CD4-positive, CD25-positive, alpha-beta regulatory T cell (primary cell): ENCODE measurements at places on chromosomes 2 and 18. TPM values are rescaled to one million over a fixed set of nuclear protein-coding genes. Genes with fewer than 3 reads are reported as not detected.

DNA sequence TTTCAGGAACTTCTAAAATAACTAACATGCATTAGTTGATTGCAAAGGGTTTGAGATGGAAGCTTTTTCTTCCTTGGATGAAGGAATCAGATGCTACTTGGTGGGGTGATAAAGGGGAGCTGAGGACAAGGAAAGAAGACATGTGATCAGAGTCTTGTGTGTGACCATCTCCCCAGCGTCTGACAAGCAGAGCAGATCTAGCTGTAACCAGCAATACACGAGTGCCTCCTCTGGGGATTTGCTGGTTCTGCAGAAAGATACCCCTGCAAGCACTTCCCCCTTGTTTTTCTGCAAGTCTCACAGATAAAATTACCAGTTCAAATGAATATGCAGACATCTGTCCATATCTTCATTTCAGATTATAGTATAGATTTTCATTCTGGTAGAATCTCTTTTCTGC is 2.7 kb downstream of the CDH7 start:
- H3K27ac ChIP-seq, result no peak overlapping the region
- no peaks in the 10 kb centered on the region for H3K27me3 ChIP-seq
- DNase-seq, result no peak
- H3K36me3 ChIP-seq, result no peaks in the 10 kb centered on the region
- H3K4me3 ChIP-seq, result no peak overlapping the region
- H3K4me1 ChIP-seq, result no peaks in the 10 kb centered on the region

DNA sequence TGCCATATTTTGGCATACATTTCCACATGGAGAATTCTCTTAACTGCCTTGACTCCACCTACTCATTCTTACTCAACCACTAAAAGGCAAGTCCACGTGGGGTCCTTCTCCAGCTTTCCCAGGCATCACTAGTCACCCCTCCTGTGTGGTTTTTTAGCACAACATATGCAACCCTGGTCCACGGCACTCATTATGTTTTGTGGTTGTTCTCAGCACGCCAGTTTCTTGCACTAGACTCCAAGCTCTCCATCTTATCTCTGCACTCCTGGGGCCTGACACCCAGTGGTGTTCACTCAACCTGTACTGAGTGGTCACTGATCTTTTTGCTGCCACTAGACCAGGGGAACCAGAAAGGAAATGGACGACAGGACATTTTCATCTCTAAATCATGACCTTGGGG is 18.0 kb downstream of the MARCHF4 start:
- DNase-seq, result no peak
- H3K27ac ChIP-seq, result peak overlapping the region; percentile 7
- H3K4me1 ChIP-seq, result peaks cover 52% of the 10 kb centered on the region
- H3K27me3 ChIP-seq, result peaks cover 5% of the 10 kb centered on the region

GRCh38 chr18:76670564-76671288 is 151.6 kb upstream of the ZNF236 start:
- no peaks in the 10 kb centered on the region for H3K4me1 ChIP-seq
- H3K27ac ChIP-seq, result no peak overlapping the region
- H3K36me3 ChIP-seq, result no peaks in the 10 kb centered on the region
- H3K27me3 ChIP-seq, result no peaks in the 10 kb centered on the region
- no peak overlapping the region for H3K4me3 ChIP-seq

- no peaks in the 10 kb centered on the region for H3K27me3 ChIP-seq
- no peak overlapping the region for H3K27ac ChIP-seq
- H3K4me1 ChIP-seq, result no peaks in the 10 kb centered on the region
Measured at GRCh38 chr2:43331422-43331821, 105.0 kb upstream of the ZFP36L2 start.

The CLEC4F gene
- polyA plus RNA-seq, result not detected

The PXDN gene
- not detected for polyA plus RNA-seq

DNA sequence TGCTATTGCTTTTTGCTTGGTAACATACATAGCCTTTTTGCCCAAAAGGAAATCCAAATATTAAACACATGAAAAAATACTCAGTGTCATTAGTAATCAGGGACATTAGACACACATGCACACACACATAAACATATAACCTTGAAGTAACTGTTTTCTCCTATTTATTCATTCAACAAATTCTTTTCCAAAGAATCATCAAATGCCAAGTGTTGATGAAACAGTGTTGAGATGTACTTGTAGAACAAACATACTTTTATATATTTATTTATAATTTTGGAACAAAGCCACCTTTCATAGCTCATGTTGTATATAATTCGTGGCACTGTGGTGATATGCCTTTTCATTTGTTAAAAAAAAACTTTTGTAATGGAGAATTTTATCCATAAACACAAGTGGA is 81.0 kb downstream of the APLF start:
- H3K27me3 ChIP-seq, result no peaks in the 10 kb centered on the region
- H3K36me3 ChIP-seq, result no peaks in the 10 kb centered on the region
- no peak overlapping the region for H3K27ac ChIP-seq
- H3K4me3 ChIP-seq, result no peak overlapping the region
